ENCODE measurements at places on chromosomes 3 and 15.
A peak's percentile ranks its signal among the peaks of the same experiment; 100 is the strongest.

DNA sequence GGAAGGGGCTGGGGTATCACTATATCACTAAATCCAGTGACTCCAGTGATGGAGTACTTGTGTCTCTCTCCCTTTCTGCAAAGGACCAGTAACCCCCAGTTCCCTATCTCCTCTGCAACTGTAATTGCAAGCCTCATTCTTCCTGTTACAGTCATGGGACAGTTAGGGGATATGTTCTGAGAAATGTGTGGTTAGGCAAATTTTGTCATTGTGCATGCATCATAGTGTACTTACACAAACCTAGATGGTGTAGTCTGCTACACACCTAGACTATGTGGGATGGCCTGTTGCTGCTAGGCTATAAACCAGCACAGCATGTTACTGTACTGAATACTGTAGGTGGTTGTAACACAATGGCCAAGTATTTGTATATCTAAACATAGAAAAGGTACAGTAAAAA is 2.2 kb downstream of the VPS8 start:
- DNase-seq = no peak

- DNase-seq = peak; percentile 27
Observed at GRCh38 chr15:99137111-99137546, 32.2 kb downstream of the SYNM start.

DNA sequence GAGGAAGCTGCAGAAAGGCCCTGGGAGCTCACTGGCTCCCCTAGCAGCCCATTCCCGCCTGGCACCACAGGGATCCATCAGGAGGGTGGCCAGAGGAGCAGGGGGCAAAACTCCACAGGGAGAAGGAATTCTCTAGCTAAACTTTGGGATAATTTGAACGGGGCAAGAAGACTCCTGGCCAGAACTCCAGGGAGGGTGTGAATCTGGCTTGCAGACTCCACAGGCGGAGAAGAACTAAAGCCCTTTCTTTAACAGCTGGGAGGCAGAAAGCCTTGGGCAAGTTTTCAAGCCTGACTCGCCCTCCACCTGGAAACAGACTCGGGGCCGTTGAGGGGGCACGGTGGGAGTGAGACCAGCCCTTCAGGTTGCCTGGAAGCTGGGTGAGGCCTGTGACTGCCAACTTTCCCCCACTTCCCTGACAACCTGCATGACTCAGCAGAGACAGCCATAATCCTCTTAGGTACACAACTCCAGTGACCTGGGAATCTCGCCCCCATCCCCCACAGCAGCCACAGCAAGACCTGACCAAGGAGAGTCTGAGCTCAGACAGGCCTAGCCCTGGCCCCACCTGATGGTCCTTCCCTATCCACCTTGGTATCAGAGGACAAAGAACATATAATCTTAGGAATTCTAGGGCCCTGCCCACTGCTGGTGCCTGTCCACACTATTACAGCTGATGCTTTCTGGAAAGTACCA is 28.6 kb downstream of the SLC27A2 start:
- DNase-seq = no peak

- DNase-seq = no peak
Observed at GRCh38 chr15:45585069-45585791, 1.9 kb upstream of the BLOC1S6 start.

GRCh38 chr15:83585601-83586335 is 68.2 kb upstream of the ADAMTSL3 start:
- DNase-seq = no peak

- DNase-seq = no peak
Observed at GRCh38 chr3:149767720-149768119, 15.4 kb upstream of the COMMD2 start.

- no peak for DNase-seq
Observed at GRCh38 chr15:64236156-64236894, 73.5 kb upstream of the PPIB start.

- no peak for DNase-seq
Observed at GRCh38 chr15:42499858-42500609, 4.6 kb downstream of the SNAP23 start.

GRCh38 chr3:13837751-13838150 is 42.1 kb downstream of the WNT7A start:
- DNase-seq = no peak

DNA sequence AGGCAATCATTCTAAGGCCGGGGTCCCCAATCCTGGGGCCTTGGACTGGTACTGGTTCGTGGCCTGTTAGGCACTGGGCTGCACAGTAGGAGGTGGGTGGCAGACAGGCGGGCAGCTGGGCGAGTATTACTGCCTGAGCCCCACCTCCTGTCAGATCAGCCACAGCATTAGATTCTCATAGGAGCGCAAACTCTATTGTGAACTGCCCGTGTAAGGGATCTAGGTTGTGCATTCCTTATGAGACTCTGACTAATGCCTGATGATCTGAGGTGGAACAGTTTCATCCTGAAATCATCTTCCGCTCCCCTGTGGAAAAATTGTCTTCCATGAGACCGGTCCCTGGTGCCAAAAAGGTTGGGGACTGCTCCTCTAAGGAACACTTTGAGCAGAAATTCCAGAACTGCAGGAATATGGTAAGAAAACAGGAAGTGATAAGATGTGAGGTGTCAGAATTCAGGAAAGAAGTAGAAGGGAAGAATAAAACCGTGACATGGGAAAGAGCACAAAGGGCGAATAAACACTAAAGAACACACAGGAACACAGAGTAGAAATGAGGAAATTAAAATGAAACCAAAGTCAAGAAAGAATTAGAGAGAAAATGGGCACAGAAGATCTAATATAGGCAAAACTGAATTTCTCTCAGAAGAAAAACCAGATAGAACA is 57.6 kb downstream of the PDCD6IP start:
- DNase-seq = no peak

DNA sequence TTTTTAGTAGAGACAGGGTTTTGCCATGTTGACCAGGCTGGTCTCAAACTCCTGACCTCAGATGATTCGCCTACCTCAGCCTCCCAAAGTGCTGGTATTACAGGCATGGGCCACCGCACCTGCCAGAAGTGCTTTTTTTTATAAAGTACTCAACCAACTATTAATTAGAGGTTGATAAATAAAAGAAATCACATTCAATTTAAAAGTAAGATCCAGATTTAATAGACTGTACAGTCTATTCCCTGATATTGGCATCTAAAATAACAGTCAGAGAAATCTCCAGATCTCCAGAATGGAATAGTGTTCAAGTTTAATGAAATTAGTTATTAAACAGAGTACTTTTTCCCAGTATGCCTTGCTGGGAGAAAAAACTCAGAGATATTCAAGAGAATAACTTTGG is 142.9 kb upstream of the SLC2A2 start:
- DNase-seq = no peak

GRCh38 chr15:39361497-39361896 is 219.4 kb upstream of the THBS1 start:
- no peak for DNase-seq

- DNase-seq = peak; percentile 73
Observed at GRCh38 chr3:50154840-50155490, at the start of gene SEMA3F. TSS of gene SEMA3F (plus strand) at chr3:50155324. CDS start at chr3:50159623, 4,299 bp downstream.

DNA sequence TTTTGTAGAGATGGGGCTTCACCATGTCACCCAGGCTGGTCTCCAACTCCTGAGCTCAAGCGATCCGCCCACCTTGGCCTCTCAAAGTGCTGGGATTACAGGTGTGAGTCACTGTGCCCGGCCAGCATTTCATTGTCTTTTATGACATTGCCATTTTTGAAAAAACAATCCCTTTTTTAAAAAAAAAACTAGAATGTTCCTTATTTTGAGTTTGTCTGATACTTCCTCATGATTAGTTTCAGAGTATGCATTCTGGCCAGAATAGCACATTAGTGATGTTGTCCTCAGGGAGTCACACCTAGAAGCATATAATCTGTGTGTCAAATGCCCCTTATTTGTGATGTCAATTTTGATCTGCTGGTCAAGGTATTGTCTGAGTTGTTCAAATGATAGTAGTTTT is 21.2 kb upstream of the NMD3 start:
- DNase-seq = no peak

DNA sequence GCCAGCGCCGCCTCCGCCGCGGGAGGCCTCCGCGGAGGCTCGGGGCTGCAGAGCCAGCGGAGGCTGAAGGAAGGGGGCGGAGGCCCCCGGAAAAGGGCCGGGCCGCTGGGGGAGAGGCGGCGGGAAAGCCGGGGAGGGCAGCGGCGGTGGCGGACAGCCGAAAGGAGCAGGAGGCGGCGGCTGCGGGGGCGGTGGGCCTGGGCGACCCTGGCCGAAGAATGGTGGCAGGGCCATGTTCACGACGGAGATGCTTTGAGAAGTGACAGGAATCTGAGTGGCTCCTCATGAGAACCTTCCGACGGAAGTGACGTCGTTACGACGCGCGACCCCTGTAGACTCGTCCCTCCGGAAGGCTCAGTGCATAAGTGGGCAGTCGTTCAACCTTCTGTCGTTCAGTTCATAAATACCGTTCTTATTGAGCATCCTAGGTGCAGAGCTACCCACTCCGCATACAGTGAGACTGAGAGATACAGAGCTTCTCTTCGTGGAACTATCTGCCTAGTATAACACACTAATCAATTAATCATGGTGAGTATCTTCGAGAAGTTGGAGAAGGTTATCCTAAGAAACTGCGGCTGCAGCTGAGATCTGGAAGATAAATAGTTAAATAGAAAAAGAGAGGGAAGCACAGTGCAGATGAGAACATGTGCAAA is at the start of gene PDCD7:
Gene PDCD7, minus strand, starts transcription at position 261 of the 653 bp plus-strand sequence. Its CDS starts 27 bp downstream, at position 234.
- DNase-seq = peak; percentile 58

GRCh38 chr3:125006291-125006731 is 49.5 kb downstream of the HEG1 start:
- no peak for DNase-seq

- DNase-seq = no peak
Observed at GRCh38 chr3:187952849-187953248, 201.1 kb upstream of the LPP start.

GRCh38 chr3:46909535-46910161 is 32.1 kb downstream of the PTH1R start:
- DNase-seq = peak; percentile 83

DNA sequence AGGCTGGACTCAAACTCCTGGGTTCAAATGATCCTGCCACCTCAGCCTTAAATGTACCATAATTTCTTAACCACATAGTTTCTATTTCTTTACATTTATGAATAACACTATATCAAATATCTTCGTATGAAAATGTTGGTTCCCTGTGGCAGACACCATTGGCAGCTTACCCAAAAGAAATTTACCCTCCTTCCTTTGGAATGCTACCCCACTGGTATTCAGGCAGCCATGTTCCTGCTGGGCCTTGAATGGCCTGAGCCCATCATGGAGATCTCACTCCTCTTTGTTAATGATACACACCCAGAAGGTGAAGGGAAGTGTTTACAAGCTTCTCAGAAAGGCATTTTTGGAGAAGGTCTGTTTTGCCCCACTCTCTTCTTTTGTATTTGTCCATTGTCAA is 94.3 kb upstream of the RNF7 start:
- no peak for DNase-seq
